ENCODE measurements at places on chromosomes 1 and 21.

GRCh38 chr1:58768971-58769808 is 14.7 kb downstream of the JUN start:
- no peak for DNase-seq

GRCh38 chr21:44996096-44996495 is 56.3 kb downstream of the SLX9 start:
- DNase-seq, result no peak

- peak; percentile 21 for DNase-seq
Measured at GRCh38 chr1:113140588-113141446, 67.8 kb downstream of the LRIG2 start.

DNA sequence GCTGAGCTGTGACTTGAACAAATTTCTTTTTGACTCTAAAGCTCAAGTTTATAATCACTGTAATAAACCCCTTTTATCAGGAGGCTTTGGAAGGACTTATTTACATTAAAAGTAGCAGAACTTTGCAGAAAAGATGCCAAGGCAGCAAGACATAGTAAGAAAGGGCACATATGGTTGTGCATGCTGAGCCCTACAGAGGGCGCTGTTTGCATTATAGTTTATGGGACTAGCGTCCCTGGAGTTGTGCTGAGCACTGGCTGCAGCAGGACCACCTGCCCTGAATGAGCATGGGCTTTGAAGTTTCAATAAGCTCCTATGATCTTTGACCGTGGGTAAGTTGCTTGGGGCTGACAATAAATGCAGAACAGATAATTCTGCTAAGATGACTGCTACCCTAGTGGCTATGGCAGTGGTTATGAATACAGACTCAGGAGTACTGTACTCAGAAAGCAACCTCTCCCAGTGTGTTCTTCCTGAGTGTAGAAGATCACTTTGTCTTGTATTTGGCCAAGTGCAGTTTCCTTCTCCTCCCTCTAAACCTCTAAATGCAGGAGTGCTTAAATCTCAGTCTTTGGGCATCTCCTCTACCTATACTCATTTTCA is 45.4 kb upstream of the USP1 start:
- DNase-seq, result no peak

DNA sequence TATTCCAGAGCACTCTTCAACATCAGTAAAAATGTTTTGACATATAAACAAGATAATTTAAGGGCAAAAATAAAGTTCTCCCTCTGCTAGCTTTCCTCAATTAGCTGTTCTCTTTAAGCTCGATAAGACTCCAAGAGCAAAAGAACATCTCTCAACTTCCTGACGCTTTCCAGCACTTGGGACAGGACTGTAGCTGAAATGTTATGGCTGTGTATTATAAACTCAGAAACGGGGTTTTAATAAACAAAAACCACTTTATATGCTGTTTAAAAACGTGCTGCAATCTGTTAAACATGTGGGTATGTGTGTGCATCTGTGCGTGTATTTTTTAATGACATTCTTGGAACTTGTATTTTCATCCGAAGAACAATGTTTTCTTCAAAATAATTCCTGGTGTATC is 71.5 kb upstream of the RGS2 start:
- no peak for DNase-seq

GRCh38 chr1:84277343-84278059 is 24.0 kb upstream of the SAMD13 start:
- DNase-seq, result no peak

- DNase-seq, result no peak
Measured at GRCh38 chr1:41537788-41538351, 53.4 kb upstream of the EDN2 start.

GRCh38 chr1:160081261-160081936 is at the start of gene KCNJ9:
TSS of gene KCNJ9 (plus strand) at chr1:160081538. CDS start at chr1:160084031, 2,493 bp downstream.
- DNase-seq, result no peak

- peak; percentile 95 for DNase-seq
Measured at GRCh38 chr1:243421784-243422183, 165.9 kb downstream of the SDCCAG8 start.

- DNase-seq, result peak; percentile 3
Measured at GRCh38 chr21:32562915-32563314, 22.4 kb downstream of the TCP10L start.

- DNase-seq, result no peak
Measured at GRCh38 chr1:6010554-6010953, 18.3 kb upstream of the NPHP4 start.
